Anterior cingulate cortex (tissue), 58 donors: ENCODE measurements at places on chromosomes 6 and 20.

DNA sequence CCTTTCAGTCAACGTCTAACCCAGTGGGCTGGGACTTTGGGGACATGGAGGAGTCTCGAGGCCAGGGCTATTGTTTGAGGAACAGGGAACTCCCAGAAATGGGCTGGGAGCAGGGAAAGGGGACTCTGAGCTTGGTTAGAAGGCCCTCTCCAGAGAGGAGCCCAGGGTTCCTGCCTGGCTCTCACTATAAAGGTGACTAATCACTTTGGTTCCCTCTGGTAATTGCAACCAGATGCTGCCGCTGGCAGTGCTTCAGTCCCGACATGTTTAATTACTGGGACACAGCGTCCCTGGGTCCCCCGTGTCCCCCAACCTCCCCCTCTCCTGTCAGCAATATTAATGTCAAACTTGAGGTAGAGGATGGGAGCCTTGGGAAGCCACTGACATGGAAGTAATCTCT is 5.0 kb upstream of the GDF5 start:
- DNase-seq, result no peak

DNA sequence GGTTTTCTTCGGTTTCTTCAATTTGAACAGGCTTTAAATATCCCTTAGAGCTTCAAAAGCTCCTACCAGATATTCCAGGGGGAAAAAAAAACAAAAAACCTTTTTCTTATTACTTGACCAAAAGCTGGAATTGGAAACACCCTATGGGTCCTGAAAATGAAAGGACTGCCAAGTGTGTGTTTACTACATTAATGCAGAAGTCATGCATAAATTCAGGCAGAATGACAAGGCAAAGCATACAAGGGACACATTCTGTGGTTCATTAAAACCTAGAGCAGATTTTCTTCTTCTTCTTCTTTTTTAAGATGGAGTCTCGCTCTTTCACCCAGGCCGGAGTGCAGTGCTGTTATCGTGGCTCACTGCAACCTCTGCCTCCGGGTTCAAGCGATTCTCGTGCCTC is 119.1 kb downstream of the GMDS start:
- no peak for DNase-seq

- DNase-seq, result no peak
These were observed 1.4 kb downstream of the SENP6 start for GRCh38 chr6:75603106-75603420.

- DNase-seq, result no peak
These were observed 92.7 kb downstream of the DACT2 start for GRCh38 chr6:168226902-168227318.

DNA sequence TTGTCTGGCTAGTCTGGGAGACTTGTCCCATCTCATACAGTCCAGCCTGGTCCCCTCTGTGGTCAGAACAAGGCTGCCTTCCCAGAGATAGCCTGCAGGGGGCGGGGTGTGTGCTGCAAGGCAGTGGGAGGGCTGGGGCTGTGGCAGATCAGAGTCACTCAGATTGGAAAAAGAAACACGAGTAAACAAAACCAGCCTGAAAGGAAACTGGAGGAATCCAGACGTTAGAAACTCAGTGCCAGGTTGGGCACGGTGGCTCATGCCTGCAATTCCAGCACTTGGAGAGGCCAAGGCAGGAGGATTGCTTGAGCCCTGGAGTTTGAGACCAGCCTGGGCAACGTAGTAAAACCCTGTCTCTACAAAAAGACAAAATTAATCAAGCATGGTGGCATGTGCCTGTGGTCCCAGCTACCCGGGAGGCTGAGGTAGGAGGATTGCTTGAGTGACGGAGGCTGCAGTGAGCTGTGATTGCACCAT is 20.2 kb downstream of the LEMD2 start:
- peak; percentile 70 for DNase-seq

DNA sequence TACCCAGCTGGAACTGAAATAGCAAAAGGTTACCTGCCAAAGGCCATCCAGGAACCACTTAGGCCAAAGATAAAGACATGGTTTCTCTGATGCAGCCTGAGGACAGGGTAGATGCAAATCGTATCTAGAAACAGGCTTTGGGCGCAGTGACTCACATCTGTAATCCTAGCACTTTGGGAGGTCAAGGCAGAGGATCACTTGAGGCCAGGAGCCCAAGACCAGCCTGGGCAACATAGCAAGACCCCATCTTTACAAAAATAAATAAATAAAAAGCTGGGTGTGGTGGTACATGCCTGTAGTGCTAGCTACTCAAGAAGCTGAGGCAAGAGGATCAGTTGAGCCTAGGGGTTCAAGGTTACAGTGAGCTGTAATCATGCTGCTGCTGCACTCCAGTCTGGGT is 52.9 kb upstream of the RNF144B start:
- DNase-seq, result no peak

- no peak for DNase-seq
These were observed 480.8 kb upstream of the JARID2 start for GRCh38 chr6:14765106-14765505.

- no peak for DNase-seq
These were observed 9.7 kb downstream of the TULP4 start for GRCh38 chr6:158321960-158322359.

- no peak for DNase-seq
These were observed 43.3 kb downstream of the CHD6 start for GRCh38 chr20:41574802-41575389.

DNA sequence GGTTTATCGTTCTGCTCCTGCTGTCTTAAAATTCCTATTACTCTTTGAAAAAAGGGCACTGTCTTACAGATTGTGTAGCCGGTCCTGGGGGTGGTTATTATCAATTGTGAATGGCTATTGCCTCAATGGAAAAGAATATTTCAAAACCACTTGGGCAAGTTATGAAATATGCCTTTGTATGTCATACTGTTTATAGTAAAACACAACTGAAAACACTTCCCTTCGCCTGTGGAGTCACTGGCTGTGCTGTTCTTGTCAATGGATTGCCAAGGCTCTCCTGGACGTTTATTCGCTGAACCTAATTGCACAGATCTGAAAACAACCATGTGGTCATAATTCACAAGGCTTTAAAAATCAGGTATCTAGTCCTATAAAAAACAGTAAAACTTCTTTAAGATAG is 47.8 kb upstream of the TAGAP start:
- DNase-seq, result no peak

- no peak for DNase-seq
These were observed 85.9 kb downstream of the FBXO5 start for GRCh38 chr6:152896923-152897322.

DNA sequence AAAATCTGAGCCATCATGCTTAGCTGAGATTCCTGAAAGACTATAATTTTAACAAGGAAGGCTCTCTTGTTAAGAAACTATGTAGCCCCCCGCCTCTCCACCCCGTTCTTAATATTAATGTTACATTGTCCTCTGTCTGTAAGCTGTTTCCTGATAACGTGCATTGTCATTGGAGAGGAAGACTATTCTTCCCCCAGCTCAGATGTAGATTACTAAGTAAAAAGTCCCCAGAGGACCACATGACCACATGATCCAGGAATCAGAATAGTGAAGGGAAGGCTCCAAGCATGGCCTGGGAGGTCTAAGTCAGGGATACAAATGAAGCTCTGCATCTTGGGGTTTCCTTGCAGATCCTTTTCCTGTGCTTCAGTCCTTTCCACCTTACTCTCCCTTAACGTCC is 106.4 kb downstream of the JARID2 start:
- DNase-seq, result no peak

GRCh38 chr6:16705081-16705993 is 55.9 kb downstream of the ATXN1 start:
- no peak for DNase-seq

DNA sequence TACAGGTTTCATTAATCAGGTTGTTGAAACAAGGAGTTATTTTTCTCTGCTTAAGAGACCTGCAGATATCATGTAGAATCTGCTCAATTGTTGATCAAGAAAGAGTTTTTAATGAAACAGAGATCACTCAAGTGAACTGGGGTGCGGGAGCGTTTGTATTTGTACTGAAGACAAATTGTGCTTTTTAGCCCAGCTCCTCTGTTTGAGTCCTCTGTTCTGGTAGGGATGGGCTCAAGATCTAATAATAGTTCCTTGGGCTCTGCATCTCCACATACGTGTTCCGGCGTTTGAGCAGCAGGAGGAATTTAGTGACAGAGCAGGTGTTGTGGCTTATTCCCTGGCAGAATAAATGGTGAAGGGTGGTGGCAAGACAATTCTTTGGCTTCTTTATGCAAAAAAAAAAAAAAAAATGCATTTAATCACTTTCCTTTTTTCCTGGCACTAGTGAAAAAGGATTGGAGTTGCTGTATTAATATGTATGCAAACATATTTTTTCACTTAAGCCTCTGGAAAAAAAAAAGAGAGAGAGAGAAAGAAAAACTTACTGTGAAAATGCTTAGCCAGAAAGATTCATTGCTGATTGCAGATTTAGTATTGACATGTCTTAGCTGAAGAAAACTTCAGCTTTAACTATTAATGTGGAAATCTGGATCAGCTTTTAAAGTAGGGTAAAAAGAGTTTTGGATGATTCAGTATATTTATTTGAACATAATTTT is 4.0 kb downstream of the CITED2 start:
- DNase-seq, result no peak

GRCh38 chr6:159853754-159854153 is 37.0 kb upstream of the MAS1 start:
- no peak for DNase-seq

GRCh38 chr6:136783021-136783420 is 9.3 kb downstream of the MAP3K5 start:
- DNase-seq, result no peak

DNA sequence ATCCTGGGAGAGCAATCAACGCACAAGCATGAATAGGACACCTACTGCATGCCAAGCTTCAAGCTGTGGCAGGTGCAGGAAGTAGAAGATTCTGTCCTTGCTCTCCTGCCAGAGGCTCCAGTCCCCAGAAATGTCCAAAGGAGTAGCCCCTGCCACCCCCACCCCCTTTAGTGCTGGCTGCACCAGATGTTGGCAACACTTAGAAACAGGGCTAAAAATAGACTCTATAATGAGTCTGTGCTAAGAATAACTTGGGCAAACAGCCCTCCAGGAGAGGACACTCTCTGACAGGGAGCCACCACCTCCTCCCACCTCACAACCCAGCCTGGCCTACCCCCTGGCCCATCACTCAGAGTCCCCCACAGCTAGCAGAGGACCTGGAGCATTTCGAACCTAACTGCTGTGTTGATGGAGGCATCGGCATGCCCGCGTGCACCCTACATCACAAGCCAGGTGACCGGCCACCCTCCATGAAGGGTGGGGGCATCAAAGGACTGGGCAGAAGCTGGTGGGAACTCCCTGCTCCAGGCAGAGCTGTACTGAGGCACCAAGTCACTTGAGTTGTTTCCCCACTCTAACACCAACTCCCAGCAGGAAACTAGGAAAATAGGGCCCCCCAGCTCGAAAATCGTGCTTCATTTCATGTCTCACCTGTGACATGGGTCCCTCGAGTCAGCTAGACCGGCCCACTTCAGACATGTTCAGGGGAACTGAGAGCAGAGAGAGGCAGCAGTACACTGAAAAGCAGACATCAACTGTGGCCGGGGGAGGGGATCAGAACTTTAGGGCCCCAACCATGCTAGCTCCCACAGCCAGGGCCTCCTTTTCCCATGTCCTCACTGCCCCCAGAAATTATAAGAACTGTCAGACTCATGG is 18.7 kb downstream of the TFEB start:
- no peak for DNase-seq

DNA sequence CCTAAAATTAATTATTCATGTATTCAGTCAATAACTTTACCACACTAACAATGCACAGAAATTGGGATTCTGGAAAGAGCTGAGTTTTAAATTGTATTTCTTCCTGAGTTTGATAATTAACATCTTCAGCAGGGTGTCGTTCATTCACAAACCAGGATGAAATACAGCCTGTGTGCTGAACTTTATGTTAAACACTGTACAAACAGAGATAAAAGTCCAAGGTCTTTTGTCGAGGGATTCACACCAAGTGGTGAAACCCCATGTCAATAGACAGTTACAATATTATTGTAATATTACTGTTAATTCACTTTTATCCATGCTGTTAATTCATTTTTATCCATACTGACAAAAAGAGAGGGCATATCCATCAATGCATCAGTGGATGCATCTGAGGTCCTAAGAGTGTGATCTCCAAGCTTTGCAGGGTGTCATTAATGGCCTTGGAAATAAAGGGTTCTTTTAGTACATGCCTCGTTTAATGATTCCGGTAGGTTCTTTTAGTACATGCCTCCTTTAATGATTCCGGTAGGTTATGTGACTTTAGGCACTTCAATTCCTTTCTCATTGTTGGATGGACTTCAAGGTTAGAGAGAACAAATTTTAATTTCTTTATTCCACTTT is 234.3 kb downstream of the PLCB1 start:
- DNase-seq, result no peak

DNA sequence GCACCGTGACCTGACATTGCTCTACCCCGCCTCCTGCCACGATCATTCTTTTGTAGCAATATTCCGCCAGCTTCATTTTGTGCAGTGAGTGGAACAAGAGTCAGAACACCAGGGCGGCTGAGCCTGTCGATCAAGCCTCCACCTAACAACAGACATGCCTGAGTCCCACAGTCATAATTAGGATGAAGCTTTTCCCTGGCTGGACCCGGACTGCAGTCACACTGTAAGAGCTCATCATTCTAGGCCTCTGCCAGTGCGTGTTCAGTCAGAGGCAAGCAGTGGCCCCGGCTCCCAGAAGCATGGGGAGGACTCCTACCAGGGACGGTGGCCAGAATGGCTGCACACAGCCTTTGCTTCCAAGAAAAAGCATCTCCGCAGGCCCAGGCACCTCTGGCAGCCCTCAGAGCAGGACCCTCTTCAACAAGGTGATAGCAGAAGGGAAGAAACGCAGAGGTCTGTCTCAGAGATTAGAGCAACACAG is 23.2 kb upstream of the UNC93A start:
- DNase-seq, result no peak

DNA sequence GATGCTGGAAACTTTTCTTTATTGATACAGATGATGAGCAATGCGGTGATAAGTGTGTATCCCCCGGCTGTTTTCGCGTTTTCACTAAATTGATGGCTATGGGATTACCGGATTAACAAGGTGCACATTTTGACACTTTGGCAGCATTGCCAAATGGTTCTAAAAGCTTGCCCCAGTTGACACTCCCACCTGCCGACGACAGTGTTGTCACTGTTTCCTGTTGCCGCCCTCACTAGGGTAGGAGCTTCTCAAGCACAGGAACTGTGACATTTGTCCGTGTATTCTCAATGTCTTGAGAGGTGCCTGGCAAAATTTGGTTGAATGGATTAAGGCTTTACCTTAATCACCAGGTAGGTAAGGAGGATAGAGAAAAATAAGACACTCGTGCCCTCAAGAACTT is 9.8 kb upstream of the MAPK13 start:
- DNase-seq, result no peak

GRCh38 chr6:169075915-169076654 is 177.6 kb downstream of the THBS2 start:
- DNase-seq, result no peak

DNA sequence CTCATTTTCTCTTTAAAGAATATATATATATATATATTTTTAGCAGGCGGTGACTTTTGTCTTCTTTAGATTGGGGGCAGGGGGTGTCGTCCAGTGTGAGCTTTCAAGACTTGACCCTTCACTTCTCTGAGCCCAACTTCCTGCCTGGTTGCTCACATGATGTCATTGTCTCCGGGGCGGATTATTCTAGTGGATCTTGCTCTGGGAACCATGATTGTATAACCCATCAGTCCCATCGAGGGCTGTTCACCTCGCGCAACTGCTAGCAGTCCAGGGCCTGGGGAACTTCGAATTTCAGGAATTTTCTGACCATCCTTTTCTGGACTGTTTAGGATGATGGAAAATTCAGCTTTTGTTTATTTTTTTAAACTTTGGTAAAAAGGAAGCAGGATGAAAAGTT is 1.0 kb downstream of the IGF2R start:
- DNase-seq, result no peak
